ENCODE measurements at places on chromosomes 4 and X.

GRCh38 chr4:138576684-138577083 lies 334.5 kb upstream of the SLC7A11 start:
- peak; percentile 51 for DNase-seq

GRCh38 chr4:71333368-71333767 lies 5.5 kb upstream of the SLC4A4 start:
- DNase-seq, result no peak

GRCh38 chrX:68723491-68724155 lies 76.2 kb downstream of the STARD8 start:
- no peak for DNase-seq

DNA sequence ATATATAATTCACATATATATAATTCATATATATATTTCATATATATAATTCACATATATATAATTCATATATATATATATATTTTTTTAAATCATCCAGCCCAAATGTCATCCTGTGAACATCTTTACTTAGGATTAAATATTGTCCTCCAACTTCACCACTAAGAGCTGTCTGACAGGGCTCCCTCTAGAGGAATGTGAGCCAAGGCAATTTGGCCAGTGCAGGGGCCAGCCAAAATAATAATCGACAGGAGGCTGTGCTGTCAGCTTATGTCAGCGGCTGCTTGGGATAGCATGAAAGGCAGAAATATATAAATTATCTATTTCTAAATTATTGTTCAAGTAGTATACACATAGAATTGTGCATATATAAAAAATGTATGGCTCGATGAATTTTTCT lies 29.5 kb downstream of the EGFL6 start:
- no peak for DNase-seq

DNA sequence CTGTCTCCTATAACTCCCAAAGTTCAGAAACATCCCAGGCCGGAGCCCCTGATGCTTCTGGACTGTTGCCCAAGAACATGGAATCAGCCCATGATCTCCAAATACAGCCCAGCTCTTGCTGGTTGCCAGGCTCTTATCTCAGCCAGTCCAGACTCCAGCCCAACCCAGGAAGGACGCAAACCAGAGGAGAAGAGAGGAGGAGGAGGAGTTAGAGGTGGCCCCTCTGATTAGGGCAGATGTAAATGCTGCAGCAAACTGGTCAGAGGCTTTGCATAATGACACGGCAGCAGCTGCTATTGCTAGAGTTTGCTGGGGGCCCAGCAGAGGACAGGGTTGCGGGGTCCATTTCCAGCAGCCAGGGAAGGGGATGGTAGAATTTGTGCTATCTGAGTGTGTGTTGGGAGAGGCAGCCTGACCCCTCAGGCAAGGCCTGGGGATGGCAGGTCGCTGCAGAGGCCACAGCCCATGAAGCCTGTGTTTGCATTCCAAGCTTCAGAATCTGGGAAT lies 4.2 kb upstream of the OTUD5 start:
- no peak for DNase-seq

- peak; percentile 86 for DNase-seq
These were observed 173.7 kb downstream of the PABPC4L start for GRCh38 chr4:134027931-134028330.

- peak; percentile 25 for DNase-seq
These were observed 20.6 kb upstream of the SOX3 start for GRCh38 chrX:140525448-140525847.

GRCh38 chrX:136577552-136577951 lies 45.5 kb downstream of the VGLL1 start:
- peak; percentile 38 for DNase-seq

DNA sequence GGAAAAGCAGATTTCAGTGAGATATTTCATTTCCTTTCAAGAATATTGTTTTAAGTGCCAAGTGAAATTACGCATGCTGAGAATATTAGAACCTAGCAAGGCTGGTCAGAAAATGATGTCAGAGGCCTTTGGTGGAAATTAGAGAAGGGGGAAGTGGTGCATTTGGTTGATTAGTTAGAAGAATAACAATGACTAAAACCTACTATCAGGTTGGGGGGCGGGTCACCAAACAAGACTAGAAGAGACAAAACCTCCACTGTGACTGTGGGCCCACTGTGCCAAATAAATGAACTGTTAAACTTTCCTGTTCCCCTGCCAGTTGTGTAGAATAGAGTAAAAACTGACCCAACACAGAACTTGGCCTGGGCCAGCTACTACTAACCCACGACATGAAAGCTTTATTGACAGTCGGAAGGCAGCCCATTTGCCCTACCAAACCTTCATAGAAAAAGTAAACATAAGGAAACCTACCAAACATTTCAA lies 2.9 kb downstream of the RAPGEF2 start:
- peak; percentile 88 for DNase-seq

GRCh38 chrX:133045986-133046385 lies 50.9 kb downstream of the USP26 start:
- peak; percentile 8 for DNase-seq

DNA sequence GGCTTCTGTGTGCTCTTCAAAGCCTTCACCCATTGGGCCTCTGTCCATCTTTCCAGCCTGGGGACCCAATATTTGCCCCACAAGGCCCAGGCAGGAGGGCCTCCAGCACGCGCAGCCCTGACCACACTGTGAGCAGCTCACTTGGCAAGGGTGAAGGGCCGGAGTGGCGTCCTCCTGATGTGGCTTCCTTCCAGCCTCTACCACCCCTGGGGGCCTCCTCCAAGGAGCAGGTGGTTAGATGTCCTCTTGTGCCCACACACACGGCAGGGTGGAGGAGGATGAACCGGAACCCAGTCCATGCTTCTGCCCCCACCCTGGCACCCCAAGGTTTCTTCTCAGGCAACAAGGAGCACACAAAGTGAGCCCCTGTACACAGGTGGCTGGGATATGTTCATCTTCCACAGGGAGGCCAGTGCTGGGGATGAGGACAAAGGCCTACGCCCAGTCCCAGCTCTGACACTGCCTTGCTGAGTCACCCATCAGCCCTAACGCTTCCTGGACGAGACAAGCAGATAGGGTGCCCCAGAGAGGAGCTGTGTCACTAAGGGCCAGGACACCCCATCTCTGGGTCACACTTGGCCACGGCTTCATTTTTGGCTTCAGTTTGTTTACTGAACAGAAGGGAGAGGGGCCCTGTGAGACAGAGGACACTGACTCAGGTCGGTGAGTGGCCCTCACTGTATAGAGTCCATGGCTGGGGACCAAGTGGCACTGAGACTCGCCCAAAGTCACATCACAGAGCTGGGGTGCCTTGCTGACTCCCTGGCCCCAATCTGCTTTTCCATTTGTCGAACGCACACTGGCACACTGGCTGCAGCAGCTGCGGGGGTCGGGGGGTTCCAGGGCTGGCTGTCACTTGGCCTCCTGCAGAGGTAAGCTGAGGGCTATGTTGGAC lies 1.9 kb downstream of the UBL4A start:
- no peak for DNase-seq

DNA sequence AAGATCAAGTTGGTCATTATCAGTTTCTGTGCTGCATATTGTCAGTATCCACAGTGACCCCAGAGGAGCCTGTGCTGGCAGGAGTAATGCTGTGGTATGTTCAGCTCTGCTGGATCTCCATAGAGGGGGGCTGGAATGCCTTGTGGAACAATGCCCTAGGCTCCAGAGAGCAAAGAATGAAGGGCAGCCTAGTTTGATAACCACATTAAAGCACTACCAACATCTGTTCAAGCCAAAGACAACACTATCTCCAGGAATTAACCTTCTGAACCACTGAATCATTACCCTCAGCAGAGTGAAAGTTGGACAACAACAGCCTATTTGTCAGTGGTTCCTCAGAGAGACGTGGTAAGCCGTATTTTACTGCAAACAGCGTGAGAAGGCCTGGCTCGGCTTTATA lies 192.3 kb upstream of the CXorf66 start:
- peak; percentile 85 for DNase-seq

DNA sequence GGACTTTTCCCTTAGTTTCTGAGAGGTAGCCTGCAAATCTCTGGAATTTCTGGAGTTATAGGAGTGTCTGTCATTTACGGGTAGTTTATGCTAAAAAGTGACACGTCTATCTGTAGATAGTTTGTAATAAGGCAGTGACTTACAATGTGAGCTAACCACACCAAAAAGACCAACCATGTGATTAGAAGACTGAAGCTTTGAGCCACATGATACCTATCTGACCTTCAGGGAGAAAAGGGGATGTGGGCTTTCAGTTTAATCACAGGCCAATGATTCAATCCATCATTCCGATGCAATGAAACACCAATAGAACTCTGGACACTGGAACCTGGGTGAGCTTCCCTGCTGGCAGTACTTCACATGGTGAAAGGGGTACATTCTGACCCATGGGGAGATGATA lies 254.6 kb upstream of the GK2 start:
- no peak for DNase-seq

GRCh38 chr4:41146196-41146595 lies 68.1 kb downstream of the APBB2 start:
- DNase-seq, result no peak

DNA sequence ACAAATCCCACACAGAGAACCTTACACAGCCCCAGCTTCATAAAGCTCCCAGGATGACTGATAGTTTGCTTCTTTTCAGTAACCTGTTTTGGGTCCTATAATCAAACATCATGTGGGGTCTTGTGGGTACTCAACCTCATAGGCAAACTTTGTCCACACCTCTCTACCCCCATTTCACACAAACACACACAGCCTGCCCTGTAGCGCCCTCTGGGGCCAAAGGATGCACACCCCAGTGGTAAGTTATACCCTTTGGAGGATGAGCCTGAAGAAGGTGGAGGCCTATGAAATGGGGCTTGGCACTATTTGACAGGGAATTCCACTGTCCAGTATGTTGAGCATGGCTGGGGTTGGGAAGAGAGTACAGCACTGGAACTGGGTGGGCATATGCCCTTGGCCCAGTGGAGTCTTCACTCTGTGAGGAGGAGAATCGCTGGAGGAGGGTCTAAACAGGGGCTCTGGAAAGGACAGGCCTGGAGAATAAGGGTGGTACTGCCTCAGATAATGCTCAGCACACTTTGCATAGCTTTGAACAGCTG lies 30.5 kb upstream of the COL25A1 start:
- no peak for DNase-seq

GRCh38 chr4:153269218-153269990 lies 65.2 kb downstream of the TRIM2 start:
- DNase-seq, result no peak

DNA sequence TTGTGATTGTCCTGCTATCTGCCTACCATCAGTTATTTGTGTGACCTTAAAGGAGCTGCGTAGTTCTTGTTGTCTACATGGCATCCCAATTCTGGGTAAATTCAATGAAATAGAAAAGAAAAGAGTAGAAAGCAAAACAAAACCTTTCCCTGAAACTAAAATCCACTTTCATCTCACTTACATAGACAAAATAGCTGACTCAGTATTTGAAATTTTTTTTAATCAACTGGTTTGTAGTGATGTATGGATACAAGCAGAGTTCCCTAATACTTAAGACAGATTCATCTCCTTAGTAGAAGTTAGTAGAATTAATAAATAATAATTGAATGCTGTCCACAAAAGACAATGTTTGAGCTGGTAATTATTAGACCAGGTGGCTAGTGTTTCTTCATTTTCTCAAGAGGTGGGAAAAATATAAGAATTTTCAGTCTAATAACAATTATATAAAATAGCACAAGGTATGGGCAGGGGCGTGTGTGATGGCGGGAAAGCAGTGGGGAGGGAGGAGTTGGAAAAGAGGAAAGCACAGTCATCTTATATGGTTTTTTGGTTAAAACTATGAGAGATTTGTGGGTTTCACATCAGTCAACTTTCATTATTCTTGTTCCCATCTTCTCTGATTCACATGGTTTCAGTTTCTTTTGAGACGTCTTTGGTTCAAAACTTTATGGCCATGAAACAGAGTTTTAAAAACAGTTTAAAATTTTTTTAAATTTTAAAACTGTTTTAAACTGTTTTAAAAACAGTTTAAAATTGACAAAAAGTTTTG lies 275.2 kb downstream of the SPRY1 start:
- DNase-seq, result no peak

GRCh38 chrX:68443155-68443868 lies 10.0 kb upstream of the OPHN1 start:
- peak; percentile 32 for DNase-seq

GRCh38 chr4:86496094-86497080 lies 97.7 kb upstream of the PTPN13 start:
- DNase-seq, result peak; percentile 49

DNA sequence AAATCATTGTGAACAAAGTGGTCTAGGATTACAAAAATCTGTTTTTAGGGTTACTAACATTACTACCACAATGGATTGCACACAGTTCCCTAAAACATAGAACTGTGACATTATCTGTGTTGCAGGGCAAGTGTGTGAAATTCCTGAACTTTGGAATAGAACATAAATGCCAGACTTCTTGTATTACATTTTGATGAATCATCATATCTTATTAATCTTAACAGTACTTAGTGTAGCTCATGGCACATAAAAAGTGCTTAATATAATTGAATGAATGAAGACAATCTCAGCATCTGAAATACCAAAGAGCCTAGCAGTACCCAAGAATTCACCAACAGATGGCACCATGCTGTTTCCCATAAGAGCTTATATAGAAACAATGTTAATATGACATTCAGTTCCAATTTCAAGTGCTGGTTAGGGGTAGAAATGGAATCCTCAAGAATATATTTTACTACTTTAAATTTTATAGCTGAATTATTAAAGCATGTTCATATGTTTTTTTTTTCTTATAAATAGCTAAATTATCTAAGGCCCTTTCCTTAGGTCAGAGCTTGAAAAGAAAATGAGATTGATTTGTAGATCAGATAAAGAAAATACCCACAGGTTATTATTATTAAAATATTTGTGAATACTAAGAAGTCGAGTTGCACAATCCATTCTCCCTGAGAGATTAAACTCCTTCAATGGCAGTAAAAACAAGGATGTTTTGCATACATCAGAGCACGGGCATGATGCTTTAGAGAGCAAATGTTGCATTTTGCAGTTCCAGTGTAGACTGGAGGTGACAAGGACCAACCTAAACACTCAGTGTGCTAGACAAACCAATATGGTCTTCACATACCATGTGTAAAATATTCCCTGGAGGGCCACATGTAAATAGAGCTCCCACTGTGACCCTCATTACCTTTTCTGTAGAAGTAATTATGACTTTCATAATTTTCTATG lies 25.7 kb upstream of the SHISA3 start:
- DNase-seq, result peak; percentile 70

DNA sequence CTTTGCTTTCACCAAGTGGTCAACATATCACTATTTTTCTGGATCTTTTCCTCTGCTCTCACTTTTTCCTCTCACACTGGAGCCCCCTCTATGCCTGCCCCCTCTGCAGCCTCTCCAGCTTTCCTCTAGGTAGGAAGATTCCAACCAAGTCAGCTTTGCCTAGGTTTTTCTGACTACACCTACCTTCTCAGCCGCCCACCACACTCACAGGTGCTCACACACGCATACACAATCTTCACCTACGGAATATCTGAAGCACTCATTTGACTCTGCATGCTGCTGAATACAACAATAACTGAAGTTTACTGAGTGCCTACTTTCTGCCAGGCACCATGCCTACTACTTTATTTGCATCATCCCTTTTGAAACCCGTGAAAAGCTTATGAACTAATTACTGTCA lies 328.0 kb downstream of the PPP3CA start:
- no peak for DNase-seq

GRCh38 chr4:2746891-2747695 lies 9.0 kb downstream of the TNIP2 start:
- no peak for DNase-seq

GRCh38 chr4:9877123-9877522 lies 95.7 kb downstream of the DRD5 start:
- no peak for DNase-seq

All from astrocyte of the spinal cord (primary cell).